ENCODE measurements at places on chromosomes 1 and 21.

DNA sequence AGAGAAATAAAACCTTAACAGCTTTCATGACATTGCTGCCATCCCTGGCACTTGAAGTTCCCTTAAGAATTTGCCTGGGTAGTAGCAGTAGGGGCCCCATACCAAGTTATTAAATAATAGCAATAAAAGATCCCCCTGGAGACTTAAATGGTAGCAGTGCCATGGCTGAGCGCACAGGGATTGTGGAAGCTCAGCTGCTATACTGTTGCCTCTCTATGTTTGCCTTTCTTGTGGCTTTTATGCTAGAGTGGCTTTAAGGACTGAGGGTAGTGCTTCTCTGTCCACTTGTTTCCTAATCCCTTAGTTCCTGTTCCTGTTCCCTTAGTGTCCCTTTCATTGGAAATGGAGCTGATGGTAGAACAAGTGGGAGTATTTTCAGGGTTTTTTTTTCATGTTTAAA, 42.1 kb downstream of the NCF2 start:
- DNase-seq = no peak

- DNase-seq = no peak
These were observed 3.7 kb downstream of the FBXO42 start for GRCh38 chr1:16348414-16349182.

DNA sequence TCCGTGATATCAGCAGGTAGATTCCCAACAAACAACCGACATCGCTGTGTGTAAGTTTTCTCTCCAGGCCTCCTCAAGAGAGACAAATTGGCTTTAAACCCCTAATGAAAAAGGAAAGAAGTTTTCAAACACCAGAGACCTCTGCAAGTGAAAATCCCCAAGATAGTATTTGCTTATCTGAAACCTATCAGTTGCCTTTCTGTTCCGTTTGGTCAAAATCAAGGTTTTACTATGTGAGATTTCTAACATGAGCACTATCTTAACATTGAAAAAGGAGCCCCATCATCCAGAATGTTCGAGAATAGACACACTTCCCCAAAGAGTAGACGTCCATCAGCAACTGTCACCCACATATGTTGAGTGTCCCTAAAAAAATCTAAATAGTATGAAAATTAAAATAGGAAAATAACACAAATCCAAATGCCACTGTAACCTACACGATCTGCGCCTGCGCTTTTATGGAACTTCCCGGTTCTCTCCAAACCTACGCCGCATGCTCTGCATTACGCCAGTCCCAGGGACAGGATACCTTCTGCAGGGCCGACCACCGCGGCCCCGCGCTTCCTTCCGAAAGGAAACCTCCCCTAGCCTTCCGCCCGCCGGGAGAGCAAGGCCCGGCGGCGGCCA, 1.4 kb downstream of the SFPQ start:
- no peak for DNase-seq

- no peak for DNase-seq
These were observed 10.3 kb downstream of the DNALI1 start for GRCh38 chr1:37567023-37567422.

DNA sequence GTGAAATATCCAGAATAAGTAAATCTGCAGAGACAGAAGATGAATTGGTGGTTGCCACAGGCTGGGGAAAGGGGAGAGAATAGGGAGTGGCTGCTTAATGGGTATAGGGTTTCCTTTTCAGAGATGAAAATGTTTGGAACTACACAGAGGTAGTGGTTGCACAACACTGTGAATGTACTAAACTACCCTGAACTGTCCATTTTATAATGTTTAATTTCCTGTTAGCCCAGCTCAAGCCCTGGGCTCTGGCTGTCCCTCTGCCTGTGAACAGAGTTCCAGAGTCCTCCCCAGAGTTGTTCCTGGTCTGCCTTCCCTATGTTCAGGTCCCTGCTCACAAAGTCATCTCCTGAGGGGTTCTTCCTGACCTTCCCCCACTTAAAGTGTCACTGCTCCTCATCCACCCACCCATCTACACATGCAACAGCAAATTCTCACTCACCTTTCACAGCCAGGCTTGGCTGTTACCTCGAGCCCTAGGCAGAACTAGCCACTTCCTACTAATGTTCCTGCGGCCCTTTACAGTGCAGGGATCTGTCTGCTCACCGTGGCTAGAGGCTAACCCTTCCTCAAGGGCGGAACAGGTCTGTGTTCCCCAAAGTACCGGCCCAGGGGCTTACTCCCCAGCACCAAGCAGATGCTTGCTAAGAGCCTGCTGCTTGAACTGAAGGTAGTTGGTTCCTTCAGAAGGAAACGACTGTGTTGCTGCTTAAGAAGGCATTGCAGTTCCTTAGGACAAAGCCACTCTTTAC, 22.4 kb downstream of the DHCR24 start:
- no peak for DNase-seq

- no peak for DNase-seq
These were observed 569.8 kb downstream of the LMO4 start for GRCh38 chr1:87898431-87898830.

GRCh38 chr1:194292966-194293365, 1106.6 kb upstream of the B3GALT2 start:
- no peak for DNase-seq

GRCh38 chr1:66381621-66382275, 152.2 kb upstream of the SGIP1 start:
- DNase-seq = no peak

DNA sequence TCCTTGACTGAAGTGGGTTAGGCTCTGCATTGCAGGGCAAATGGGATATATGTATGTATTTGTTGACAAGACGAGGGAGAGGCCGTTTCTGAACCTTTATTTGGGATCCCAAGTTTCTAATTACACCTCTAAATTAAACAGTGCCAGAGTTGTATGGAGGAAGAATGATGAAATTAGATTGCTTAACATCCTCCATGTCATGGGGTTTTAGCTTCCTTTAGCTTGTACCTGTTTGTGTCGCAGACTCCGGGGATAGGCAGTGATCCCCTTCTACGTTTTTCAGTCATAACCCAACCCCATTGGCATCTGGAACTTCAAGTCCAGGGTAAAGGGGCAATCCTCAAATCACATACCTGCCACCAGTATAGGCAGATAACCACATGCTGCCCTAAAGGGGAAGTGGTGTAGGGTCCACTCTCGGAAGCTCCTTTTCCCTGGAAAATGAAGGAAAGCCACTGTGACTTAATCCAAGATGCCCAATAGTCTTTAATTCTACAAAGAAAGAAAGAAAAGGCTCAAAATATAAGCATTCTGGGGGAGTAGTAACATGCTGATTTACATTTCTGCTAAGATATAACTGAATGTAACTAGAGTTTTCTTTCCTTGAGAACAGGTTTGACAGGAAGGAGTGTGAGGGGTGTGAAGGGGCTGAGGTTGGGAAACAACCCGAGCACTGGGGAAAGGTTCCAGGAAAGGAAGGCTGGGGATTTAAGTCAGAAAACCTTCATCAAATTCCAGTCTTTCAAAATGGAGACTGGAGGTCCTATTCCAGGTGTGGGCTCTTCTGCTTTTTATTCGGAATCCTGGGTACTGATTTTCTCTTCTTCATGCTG, 77.6 kb downstream of the RGL1 start:
- no peak for DNase-seq

DNA sequence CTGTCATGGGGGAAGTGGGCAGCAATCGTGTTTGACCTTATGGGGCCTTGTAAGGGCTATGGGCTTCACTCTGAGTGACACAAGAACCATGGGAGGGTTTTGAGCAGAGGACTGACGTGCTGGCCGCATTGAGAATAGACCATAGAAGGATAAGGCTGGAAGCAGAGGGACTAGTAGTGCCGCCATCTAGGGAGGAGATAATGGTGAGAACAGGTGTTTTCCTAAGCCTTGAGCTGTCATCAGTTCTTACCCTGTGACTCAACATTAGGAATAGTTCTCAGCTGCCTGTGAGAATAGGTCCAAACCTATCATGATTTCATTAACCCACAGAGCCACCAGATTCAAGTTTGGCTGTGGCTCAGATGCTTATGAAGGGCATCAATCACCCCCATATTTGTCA, 228.5 kb downstream of the CACNA1E start:
- DNase-seq = no peak

GRCh38 chr21:41977034-41977950, 23.5 kb upstream of the C2CD2 start:
- DNase-seq = no peak

DNA sequence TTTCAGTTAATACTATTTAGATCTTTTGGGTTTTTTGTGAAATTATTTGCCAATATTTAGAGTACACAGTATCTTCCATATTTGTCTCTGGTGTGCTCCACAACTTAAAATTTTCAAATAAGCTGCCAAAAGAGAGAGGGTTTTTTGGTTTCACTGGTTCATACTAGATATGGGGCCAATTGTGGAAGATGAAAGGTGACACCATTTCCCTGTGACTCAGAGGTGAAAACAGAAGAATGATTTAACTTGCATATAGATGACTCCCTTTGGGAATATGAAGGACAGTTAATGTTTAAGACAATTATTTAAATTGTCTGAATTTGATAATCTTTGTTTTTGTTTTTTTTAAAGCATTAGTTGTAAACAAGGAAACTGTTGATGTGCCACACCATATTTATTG, 37.5 kb downstream of the IVNS1ABP start:
- no peak for DNase-seq

DNA sequence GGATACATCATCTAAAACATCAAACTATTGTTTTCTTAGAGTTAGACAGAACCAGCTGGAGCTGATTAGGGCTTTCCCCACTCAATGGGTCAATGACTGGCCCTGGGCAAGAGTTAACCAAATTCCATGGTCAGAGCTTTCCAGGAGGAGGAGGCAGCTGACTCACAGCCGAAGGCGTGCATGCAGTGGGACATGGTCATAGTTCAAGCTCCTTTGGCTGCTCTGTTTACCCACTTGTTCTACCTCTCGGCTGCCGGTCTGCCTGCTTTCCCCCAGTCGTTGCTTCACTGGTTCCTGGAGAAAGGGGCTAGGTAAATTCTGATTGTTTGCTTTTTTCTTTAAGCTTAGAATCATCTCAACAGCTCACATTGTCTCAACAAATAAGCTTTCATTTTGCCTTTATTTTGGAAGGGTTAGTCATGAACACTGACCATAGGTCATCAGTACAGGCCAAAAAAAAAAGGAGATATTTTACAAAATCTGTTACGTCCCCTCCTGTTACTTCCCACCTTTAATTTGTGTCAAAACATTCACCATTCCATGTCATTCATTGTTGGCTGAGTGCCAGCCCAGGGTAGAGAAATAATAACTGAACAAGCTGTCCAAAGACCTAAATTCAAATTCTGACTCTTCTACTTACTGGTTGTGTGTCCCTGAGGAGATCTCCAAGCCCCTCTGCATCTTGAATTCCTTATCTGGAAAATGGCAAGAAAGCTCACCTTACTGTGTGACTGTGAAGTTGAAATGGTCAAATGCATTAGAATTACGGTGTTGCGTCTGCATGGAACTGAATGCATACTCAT, 12.0 kb downstream of the MAB21L3 start:
- no peak for DNase-seq

GRCh38 chr21:32468681-32469111, 56.2 kb downstream of the EVA1C start:
- DNase-seq = no peak

- DNase-seq = no peak
These were observed 1.3 kb downstream of the AHDC1 start for GRCh38 chr1:27602462-27603308.

GRCh38 chr1:236868625-236869467, 73.8 kb downstream of the MTR start:
- DNase-seq = no peak

- no peak for DNase-seq
These were observed 7.5 kb downstream of the FHAD1 start for GRCh38 chr1:15254559-15254958.
